ENCODE measurements at places on chromosomes 2 and 18.

DNA sequence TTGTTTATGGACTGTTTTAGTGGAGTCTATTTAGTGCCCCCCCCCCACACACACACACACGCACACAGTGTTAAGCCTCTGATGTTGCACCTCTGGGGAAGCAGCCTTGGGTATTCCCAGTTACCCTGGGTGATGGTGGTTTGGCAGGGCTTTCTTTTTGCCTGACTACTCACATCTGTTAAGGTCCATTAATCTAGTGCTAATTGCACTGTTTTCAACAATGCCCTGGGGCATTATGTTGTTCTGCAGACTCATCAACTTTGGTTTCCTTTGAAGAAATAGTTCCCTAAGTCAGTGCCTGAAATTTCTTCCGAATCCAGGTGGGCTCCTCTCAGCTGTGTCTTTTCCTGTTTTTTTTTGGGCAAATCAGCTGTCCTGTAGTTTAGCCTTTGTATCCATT, 34.7 kb downstream of the SPOPL start:
- DNase-seq = no peak

DNA sequence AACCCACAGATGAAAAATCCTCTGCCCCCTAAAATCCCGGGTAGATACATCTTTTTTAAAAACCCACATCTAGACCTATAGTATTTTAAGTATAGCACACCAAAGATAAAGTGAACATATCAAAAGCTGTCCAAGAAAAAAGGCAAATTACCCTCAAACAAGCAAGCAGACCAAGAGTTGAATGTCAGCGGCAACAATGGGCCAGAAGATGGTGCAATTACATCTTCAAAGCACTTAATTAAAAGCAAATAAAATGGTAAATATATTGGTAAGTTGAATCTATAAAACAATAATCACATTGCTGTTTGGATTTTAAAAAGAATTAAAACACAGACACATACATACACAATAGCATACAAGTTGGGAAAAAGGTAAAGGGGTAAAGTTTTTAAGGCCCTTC, 98.5 kb downstream of the MYOM1 start:
- DNase-seq = no peak

DNA sequence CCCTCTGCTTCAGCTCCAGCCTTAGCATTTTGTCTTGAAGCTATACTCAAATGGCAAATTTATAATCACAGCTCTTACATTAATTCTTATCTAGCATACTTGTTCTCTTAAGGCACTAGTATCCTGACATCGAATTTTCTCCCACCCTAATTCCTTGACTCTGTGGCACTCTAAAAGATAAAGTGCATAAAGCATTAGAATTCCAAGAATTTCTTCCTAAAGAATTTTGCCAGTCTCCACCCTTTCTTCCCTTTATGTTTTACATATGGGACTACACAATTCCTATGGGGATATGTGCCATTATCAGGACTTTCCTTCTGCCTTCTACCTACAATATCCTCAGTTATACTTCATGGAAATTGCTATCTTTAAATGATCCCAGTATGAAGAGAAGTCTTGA, 560.3 kb downstream of the ARHGAP15 start:
- DNase-seq = no peak

GRCh38 chr2:28589746-28590463, 94.0 kb downstream of the PLB1 start:
- no peak for DNase-seq

DNA sequence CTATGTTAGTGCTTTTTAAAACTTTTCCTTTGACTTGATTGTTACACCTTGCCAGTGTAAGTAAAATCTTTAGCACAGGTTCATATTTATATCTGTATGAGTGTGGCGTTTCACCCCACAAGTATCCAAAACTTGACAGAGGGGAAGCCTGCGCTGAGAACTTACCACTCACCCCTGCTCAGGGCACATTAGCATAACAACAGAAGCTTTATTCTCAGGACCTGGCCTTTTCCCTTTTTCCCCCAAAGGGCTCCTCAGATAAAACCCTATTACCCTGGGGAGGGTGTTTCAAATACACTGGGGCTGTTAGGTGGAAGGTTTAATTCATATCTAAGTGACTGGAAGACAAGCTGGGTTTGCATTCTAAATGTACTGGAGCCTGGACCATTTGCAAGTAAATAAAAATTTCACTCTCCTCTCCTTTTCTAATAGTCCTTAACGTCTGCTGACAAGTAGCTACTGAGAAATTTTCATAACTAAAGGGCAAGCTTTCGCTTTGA, 276.6 kb downstream of the RNF152 start:
- DNase-seq = no peak

DNA sequence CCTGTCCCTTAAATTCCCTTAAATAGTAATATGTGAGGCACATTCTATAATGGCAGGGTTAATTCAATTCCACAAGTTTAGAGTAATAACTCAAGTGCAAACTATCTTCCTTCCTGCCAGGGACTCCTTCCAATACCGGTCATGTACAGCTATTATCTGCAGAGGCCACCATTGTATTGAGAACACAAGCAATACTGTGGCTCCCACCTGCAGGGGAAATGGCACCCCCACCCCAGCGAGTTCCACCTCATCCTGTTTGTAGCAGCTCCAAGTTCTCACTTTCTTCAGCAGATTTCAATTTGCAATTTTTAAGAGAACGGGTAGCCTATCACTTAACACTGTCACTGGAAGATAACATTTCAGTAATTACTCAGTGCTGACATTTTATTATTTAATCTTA, 172.1 kb upstream of the PID1 start:
- no peak for DNase-seq

DNA sequence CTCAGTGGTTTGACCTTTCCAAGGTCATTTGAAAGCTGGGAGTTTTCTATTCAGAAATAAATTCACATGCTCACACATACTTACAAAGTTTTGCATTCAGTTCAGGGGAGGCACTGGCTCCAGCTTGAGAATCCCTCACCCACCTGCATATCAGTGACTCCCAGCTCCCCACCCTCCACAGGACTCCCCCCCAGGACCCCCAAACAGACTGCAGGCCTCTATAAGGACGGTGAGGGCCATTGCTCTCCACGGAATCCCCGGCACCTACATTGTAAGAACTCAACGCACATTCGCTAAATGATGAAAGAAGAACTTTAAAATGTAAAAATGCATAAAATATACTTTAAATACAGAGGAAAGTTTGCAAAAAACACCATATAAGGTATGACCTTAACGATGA, 97.2 kb upstream of the TEX51 start:
- DNase-seq = no peak

- DNase-seq = no peak
Measured at GRCh38 chr18:52387175-52387574, 47.2 kb downstream of the DCC start.

DNA sequence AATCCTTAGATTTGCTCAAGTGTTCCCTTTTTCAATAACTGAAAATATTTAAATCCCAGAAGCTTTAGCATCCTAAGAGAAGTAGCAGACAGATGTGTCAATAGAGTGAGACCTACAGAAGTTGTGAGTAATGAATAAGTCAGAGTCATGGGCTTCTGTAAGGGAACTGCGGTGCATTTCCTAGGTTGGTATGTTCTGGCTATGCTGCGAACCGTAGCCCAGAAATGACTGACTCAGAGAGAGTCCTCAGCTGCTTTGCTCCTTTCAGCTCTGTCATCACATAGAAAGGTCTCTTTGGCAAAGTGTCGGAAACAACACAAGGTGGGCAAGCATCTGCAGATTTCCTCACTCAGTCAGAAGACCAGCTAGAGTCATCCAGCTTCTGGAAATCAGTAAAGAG, 297.1 kb downstream of the ARHGAP15 start:
- no peak for DNase-seq

DNA sequence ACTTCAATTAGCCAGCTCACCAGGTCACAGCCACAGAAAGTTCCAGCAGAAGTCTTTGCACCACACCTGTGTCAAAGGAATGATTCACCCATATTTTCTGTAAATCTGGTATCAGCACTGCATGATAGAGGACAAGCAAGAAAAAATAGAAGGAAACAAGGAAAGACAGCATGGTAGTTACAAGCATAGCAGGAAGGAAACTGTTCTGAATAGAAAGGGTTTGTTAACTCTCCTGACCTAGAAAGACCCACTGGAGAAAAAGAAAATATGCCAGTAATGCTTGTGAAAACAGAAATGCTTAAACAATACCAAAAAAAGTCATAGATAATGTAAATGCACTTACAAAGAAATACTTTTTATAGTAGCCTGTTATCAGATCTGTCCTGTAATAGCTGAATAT, 40.8 kb downstream of the SCRN3 start:
- DNase-seq = no peak

DNA sequence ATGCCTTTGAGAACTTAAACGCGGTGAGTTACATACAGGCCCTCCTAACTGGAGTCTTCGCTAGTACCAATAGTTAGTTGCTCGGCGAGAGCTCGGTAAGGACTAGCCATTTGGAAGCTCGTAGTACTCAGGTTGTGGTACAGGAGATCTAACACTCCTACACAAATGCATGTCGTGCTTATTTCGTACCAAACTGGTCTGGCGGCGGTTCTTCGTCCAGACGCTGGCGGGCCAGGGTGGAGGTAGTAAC, 346 bp upstream of the VRK2 start:
- no peak for DNase-seq

DNA sequence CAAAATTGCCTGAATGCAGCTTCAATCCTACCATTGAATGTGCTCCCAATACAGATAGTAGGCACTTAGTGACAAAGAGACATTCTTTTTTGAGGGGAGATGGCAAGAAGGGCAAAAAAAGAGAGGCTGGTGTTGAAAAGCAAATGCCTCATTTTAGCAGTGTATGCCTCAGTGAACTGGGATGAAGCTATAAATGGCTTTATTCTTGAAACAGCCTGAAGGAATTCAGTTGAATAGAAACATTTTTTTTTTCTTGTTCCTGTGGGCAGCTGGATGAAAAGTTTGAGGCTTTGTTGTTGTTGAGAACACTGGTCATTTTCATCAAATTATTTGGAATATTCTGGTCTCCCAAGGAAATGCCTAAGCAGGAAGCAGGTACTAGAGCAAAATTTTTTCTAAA, 228.9 kb downstream of the RNF144A start:
- no peak for DNase-seq

DNA sequence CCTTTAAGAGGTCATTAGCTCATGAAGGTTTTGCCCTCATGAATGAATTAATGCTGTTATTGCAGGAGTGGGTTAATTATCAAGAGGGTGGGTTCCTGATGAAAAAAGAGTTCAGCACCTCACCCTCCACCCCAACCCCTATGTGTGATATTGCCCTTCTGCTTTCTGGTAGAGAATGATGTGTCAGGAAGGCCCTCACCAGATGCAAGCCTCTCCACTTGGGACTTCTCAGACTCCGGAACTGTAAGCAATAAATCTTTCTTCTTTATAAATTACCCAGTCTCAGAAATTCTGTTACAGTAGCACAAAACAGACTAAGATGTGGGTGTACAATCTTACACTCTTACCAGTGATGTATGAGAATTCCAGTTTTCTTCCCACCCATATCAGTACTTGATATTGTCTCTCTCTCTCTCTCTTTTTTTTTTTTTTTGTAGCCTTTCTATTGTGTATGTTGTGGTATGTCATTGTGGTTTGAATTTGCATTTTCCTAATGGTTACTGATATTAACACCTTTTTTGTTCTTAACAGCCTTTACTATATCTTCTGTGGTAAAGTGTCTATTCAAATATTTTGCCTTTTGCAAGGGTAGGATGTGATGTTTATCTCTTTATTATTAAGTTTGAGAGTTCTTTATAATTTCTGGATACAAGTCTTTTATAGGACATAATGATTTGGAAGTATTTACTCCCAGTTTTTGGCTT, 10.4 kb upstream of the MAP2 start:
- DNase-seq = no peak

DNA sequence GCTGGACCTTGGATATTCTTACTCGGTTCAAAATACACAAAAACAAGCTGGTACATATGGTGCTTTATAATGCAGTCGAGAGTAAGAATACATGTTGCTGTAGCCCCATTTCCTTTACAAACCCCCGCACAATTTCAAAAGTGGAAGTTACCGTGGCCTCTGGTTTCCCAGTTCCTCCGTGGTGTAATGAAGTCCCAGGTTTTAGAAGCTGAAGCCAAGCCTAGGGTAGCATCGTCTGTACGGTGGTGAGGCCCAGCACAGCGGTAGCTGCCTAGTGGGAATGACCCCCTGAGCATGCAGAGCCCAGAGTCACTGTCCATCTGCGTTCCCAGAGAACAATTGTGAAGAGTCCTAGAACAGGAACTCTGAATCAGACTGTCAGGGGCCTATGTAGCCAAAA, 171.8 kb downstream of the ASXL3 start:
- DNase-seq = peak; percentile 64

DNA sequence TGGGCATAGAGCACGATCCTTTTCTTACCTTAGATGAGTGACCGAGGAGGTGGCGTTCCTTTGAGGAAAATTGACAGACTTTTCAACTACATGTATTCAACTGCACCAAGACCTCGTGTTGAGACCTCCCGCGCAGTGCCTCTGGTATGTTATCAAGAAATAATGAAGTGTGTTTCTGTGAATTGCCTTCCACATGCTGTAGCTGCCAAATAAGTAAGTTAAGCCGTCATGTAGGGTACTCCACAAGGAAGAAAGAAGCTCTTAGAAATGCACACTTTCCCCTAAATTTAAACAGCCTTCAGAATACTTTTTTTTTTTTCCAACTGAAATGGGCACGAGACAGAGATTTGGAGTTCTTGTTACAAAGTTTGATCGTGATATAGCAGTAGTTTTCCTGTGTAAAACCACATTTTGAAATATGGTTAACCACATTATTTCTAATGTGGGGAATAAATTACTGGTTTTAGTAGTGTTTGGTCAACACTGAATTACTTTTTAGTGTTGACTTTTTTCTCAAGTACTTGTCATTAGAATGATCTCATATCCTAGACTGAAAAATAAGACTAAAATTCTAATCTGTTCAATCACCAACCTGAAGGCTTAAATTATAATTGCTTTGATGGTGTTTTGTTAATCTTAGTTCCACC, 30.5 kb downstream of the PDK1 start:
- no peak for DNase-seq

DNA sequence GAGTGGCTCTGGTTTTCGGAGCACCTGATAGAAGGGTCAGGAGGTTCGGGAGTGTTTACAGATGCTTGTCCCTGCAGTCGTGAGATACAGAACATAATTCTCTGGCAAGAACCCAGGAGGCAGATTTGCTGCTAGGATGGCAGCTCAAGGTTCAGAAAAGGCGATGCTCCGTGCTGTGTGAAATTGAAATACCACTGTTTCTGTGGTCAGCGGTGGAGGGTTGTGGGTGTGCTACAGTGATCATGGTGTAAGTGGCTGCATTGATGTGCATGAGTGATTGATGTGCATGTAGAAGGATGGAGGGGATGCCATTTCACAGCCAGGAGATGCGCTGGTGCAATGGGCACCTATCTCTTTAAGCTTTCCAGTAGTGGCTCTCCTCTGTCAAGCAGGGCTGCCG, 322.1 kb downstream of the GALR1 start:
- no peak for DNase-seq

DNA sequence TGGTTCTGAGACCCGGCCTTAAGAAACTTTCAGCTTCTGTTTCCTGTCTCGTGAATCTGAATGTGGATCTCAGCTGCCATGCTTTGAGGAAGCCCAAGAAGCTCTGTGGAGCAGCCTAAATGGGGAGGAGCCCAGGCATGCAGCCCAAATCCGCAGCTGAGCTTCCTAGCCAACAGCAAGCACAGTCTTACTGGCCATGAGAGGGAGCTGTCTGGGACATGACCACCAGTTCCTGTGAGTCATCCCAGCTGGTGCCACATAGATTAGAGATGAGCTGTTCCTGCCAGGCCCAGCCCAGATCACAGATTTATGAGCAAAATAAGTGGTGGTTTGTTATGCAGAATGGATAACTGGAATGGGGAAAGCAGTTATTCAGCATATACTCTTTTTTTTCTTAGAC, 224.4 kb upstream of the APCDD1 start:
- peak; percentile 17 for DNase-seq
